ENCODE measurements at places on chromosomes 7 and 10.

- DNase-seq, result no peak
Observed at GRCh38 chr7:150736864-150737263, 354 bp upstream of the GIMAP5 start.

GRCh38 chr7:23544913-23545354 lies 13.2 kb upstream of the TRA2A start:
- no peak for DNase-seq

- no peak for DNase-seq
Observed at GRCh38 chr10:5068274-5068984, 25.8 kb upstream of the AKR1C3 start.

DNA sequence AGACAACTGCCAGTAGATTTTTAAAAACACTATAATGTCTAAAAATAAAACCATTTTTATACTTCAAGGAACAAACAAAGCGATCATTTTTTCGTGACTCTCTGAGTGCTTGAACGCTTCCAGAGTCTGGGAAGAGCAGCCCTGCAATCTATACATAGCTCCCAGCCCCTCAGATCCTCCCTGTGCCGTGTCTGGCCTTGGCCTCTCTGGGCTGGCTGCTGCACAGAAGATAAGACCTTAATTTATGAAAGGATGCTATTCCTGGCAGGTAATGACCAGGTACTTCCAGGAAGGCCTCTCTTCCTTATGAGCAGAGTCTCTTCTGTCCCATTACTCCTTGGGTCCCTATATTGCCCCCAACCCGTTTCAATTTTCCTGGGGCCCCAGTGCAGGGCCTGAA lies 200.9 kb upstream of the AOAH start:
- DNase-seq, result no peak

GRCh38 chr7:127733986-127734385 lies 82.0 kb downstream of the SND1 start:
- no peak for DNase-seq

- peak; percentile 31 for DNase-seq
Observed at GRCh38 chr7:37315772-37316715, 132.6 kb downstream of the ELMO1 start.

- DNase-seq, result no peak
Observed at GRCh38 chr7:44615149-44615611, 8.8 kb downstream of the OGDH start.

- no peak for DNase-seq
Observed at GRCh38 chr10:42935466-42935865, 141.4 kb upstream of the RET start.

GRCh38 chr10:98560565-98560964 lies 113.8 kb upstream of the HPS1 start:
- no peak for DNase-seq

GRCh38 chr7:21429021-21429420 lies 1.1 kb downstream of the SP4 start:
- DNase-seq, result no peak

DNA sequence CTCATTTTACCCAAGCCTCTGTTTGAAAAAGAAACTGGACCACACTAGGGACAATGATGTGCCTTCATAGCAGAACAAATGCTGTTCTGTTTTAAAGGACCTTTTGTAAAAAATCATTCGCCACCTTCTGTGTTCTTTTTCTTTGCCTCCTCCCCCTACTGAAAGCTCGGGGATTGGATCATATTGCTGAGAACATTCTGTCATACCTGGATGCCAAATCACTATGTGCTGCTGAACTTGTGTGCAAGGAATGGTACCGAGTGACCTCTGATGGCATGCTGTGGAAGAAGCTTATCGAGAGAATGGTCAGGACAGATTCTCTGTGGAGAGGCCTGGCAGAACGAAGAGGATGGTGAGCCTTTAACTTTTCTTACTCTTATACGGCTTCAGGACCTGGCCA lies 62.2 kb downstream of the POLL start:
- DNase-seq, result no peak
